Esophagus muscularis mucosa (tissue), 4 donors: ENCODE measurements at places on chromosomes 6 and 20. TPM values are rescaled to one million over a fixed set of nuclear protein-coding genes. Genes with fewer than 3 reads are reported as not detected.

DNA sequence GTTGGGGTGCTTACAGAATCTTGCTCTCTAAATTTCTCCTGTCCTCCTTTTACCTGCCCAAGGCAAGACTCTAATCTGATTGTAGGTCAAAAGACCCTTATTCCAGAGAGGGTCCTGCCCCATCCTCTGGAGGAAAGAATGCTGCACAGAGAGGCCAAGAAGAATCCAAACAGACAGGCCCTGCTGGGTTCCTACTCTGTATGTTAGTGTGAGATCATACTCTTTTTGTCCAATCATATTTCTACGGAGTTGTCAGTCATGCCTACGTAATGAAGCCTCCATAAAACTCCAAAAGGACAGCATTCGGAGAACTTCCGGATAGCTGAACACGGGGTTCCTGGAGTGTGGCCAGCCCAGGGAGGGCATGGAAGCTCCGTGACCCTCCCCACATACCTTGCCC, 50.5 kb downstream of the VEGFA start:
- no peak for DNase-seq

DNA sequence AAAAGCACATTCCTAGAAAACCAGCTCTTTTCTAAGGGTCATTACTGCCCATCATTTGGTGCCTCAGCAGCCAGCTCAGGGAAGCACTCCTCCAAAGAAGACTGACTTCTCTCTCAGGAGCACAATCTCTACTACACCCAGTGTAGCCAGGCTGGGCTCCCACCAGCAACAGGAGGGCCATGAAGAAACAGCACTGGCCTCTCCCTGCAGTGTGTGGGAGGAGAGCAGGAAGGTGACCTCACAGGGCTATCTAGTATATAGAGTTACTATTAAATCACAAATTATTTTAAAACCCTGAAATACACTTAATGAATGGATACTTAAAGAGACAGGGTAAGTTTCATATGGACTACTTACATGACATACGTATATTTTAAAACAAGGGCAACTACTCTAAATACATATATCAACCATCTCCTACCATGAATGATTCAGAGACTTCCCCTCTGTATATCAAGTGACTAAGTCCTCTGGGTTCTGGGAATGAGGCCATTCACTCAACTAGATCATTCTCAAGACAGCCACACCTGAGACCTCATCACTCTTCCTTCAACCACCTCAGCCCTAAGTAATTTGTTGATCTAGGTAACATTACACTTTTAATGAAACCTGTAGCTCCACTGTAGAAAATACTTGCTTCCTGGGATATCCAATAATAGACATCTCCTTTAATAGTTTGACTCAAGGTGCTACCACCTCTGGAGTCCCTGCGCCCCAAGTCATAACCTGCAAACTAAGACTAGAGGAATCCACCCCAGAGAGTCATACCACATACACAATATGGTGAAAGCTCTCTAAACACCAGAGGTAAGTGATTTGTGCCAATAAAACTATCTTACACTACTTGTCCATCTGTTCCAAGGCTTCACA, 25.2 kb downstream of the TBX18 start:
- no peak for DNase-seq

SLC13A3 gene
- 0.66 TPM for total RNA-seq

DNA sequence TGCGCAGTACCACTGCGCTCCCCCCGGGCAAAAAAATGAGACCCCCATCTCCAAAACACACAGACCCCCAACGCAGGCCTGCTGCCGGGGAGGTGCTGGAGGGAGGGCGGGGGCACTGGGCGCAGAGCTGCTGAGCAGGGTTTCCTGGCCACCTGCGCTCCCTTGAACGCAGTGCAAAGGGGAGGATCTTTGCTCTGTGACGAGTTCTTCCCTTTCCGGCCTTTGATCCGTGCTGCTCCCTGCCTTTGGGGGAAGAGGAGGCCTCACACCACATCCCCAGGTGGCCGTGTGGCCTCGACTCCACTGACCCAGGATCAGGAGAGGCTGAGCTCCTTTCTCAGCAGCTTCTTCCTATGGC, 8.9 kb upstream of the COL20A1 start:
- DNase-seq = no peak

VSX1 gene
- total RNA-seq = 0.83 TPM

FAM217A gene
- total RNA-seq = not detected
